ENCODE measurements at places on chromosomes 2 and 18. TPM values are rescaled to one million over a fixed set of nuclear protein-coding genes. Genes with fewer than 3 reads are reported as not detected.

DNA sequence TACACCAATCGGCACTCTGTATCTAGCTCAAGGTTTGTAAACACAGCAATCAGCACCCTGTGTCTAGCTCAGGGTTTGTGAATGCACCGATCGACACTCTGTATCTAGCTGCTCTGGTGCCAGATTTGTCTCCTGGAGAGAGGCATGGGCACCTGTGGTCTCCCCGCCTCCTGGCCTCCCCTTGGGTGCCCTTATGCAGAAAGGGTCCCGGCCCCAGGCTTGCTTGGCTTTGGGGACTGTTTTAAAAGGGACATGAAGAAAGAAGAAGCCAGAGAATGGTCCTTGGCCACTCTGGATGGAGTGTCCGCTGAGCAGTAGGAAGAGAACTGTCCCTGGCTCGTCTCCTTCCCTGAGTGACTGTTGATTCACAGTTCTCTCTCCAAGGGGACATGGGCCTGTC, 11.5 kb upstream of the ALPP start:
- no peak for DNase-seq

DNA sequence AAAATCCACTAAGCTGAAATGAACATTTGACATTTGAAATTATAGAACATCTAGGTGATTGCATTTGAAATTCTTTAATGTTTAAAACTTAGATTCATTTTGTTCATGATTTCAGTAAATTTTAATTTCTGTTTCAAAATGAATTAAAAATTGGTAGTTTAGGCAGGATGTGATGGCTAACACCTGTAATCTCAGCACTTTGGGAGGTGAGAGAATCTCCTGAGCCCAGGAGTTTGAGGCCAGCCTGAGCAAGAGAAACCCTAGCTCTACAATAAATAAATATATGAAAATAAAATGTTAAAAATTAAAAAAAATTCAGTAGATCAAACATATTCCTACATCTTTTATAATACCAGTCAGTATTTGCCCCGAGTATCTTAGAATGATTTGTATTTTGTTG, 217.0 kb downstream of the CD226 start:
- no peak for DNase-seq

DNA sequence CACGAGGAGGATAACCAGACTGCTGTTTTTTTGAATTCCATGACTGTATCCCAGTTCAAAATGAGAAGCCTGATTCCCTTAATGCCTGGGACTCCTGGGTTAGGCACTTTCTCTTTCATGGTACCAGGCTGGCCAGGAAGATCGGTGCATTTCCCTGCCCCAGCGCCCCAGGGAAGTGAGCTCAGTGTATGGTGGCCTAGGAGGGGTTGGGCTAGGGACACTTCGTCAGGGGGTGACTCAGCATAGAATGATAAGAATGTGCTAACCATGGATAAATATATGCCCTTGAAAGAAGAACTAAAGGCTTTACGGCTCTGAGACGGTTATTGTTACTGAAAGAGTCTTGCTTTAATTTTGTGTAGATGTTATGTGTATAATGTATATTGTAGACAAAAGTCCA, 27.5 kb upstream of the FAM237A start:
- DNase-seq: no peak

DNA sequence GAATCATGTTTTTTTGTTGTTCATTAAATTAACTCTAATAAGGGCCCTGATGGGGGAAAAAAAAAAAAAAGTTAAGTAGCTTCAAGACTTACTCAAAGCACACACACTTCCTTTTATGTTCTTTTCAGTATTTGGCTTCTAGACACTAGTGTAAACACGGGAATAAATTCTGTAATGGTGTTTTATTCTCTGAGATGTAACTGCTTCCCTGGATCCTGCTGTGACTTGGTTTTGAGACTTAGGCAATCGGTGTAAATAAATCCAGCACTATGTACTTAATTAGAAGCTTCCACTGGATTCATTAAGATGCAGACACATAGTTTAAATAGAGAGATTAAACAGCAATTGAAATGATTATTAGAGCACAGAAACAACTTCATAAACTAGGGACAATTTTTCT, 26.1 kb upstream of the AP1S3 start:
- DNase-seq: no peak

- no peak for DNase-seq
Measured at GRCh38 chr2:13193075-13193474, 476.3 kb downstream of the TRIB2 start.

- no peak for DNase-seq
Measured at GRCh38 chr18:9048236-9048635, 54.3 kb upstream of the NDUFV2 start.

THUMPD2 gene
- polyA plus RNA-seq: 7.8 TPM

DYSF gene
- 22.9 TPM for polyA plus RNA-seq

- no peak for DNase-seq
Measured at GRCh38 chr2:47060652-47061170, 94.4 kb downstream of the STPG4 start.

DNA sequence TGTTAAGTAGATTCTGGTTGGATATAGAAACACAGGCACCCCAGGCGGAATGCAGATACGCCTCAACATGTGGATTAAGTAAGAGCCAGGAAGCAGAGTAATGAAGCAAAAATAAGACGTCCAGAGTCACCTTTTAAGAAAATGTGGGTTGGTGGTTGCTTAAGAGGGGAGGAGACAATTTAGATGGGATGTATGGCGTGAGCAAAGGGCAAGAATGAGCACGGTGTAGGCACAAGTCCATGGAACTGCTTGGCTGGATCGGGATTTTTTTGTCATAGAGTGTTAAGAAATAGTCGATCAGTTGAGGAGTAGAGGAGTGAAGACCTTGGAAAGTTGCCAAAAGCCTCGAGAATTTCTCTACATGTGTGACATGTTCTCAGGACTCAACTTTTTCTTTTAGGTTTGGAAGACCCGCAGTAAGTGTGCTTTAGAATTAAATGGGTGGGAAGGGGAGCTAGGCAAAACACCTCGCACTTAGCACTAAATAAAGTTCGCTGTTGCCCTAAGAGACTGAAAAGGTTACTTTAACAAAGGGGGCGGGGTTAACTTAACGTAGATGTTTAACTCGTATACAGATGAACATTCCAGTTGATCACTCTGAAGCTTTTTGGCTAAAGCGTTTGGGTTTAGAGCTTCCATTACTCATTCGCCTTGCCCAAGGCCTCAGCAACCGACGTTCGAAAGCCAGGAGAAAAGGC, 716 bp upstream of the SLC39A10 start:
- DNase-seq: no peak

GRCh38 chr2:32051836-32052439, 11.4 kb upstream of the SPAST start:
- no peak for DNase-seq

CREG2 gene
- 0.51 TPM for polyA plus RNA-seq

DNA sequence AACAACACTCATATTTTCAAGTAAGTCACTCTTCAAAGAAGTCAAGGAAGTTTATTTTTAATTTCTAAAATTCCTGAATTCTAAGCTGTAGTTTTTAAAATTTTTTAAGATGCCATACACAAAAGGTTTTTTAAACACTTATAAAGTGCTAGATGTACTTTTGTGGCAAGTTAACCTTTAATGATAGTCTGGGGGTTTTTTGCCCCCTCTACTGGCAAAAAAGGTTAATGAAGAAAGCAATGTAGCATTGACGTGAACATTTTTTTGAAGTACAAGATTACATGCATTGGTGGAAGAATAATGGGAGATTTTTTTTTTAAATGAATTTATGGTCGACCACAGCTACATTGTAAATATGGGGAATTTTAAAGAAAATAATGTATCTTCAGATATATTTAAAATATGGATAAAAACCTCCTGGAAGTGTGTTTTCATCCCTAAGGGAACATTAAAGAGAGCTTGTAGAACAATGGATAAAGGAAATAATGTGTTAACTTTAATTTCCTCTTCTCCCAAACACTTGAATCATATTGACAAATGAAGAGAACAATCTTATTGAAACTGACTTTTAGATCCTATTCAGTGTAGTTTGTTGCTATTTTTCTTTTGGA, 12.6 kb downstream of the ITPRID2 start:
- no peak for DNase-seq

DNA sequence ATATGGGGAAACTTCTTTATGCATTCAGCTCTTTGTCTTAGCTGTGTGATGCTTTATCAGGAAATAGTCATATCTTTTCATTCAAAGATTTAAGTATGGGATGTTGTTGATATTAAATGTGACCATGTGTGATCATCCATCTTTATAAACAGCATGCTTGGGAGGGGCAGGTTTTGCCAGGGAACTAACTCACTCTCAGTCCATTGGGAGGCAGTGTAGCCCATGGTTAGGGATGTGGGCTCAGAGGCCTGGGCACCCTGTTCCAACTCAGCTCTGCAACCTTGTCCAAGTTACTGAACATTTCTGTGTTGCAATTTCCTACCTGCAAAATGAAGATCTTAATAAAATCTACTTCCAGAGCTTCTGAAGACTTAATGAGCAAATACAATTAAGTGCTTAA, 92.0 kb upstream of the BCL2L11 start:
- no peak for DNase-seq

GRCh38 chr2:60834270-60834717, 47.1 kb upstream of the REL start:
- DNase-seq: no peak

CYB5A gene
- polyA plus RNA-seq: 220 TPM

TBR1 gene
- polyA plus RNA-seq: not detected

SCN9A gene
- polyA plus RNA-seq: 0.67 TPM

DNA sequence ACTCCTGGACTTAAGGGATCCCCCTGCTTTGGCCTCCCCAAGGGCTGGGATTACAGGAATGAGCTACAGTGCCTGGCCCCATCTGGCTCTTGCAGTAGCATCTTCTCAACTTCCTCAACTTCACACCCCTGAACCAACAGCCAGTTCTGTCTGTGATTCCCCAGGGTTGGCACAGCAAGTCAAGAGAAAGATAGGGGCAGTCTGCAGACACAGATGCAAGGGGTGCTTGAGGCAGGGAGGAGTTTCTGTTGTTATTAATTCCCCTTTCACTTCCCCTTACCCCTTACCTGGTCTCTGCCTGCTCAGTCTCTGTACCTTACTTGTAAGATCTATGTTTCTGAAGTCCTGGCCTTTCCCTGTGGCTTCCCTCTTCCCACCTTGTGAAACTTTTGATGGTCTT, 54.1 kb upstream of the MEX3C start:
- DNase-seq: no peak

CHAC2 gene
- polyA plus RNA-seq: 1.4 TPM

GRCh38 chr2:163612332-163612731, 123.5 kb downstream of the FIGN start:
- no peak for DNase-seq

DNA sequence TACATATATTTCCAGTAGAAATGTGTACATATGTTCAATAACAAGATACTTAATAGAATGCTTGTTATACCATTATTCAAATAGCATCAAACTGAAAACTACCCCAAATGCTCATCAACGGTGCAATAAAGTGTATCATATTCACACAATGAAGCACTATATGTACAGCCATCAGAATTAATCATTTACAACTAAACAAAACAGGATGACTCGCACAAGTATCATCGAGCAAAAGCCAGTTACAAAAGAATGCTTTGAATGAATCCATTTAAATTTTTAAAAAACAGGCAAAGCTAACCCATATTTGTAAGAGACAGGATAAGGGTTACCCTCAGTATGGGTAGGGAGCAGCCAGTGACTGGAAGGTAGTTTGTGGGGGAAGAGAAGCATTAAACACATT, 132.8 kb upstream of the PDE1A start:
- DNase-seq: no peak

ASB3 gene
- polyA plus RNA-seq: 9.0 TPM

ALKAL2 gene
- 14.5 TPM for polyA plus RNA-seq

AGXT gene
- polyA plus RNA-seq: 0.49 TPM

DNA sequence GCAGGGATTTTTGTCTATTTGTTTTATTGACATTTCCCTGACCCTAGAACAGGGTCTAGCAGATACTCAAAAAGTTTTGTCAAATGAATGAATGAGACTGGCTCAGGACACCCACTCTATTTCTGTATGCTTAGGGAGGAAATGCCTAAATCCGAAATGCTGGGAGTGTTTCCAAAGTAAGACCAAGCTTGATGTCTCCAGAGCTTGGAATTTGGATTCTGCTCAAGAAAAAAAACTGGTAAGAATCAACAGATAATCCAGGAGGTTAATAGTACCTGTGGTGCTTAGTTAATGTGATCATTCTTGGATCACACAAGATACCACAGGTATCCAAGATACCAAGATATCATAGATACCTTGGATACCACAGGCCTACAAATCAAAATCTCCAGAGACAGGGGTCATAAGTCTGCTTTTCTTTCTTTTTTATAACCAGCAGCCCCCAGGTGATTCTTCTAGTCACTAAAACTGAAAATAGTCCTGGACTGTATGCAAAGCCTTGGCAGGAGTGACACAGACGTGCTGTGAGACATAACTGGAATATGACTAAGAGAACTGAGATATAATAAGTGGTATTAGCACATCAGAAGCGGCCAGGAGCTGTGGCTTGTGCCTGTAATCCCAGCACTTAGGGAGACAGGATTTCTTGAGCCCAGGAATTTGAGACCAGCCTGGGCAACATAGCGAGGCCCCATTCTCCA, 39.9 kb upstream of the SP3 start:
- DNase-seq: no peak

DNA sequence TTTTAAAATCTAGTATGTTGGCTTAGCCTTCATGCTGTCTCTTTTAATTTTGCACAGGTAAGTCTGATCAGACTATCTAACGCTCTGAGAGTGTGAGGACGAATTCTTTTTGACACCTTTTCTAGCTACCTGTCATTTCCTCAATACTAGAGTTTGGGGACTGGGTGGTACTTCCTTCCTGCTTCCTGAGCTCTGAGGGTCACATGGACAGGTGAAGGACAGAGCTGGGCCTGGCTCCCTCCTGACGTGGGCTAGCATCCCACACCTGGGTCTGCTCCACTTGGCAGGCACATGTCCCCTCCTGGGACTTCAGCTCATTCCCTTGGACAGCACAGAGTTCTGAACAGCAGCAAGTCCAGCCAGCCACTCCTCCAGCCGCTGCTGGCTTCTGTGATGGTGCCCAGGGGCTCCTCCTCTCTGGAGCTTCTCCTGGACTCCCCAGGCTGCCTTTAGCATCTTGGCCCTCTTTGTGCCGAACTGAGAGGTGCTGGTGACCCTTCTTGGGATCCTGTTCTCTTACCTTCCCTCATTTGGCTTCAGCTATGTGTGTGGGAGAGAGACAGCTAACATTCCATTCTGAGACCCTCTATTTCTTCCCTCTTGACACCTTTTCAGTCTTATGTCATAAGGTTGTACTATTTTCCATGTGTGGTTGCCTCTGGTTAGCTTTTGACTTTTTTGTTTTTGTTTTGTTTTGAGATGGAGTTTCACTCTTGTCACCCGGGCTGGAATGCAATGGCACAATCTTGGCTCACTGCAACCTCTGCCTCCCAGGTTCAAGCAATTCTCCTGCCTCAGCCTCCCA, 106.9 kb downstream of the B3GNT2 start:
- no peak for DNase-seq

IL1R2 gene
- polyA plus RNA-seq: 31.2 TPM

GRCh38 chr2:72276356-72276755, 128.7 kb upstream of the CYP26B1 start:
- DNase-seq: no peak

GRCh38 chr2:62065243-62065642, 130.7 kb upstream of the B3GNT2 start:
- no peak for DNase-seq

DYNAP gene
- polyA plus RNA-seq: not detected

All from urinary bladder (tissue), 4 donors.